Stimulated activated CD4-positive, alpha-beta T cell treated with anti-CD3 and anti-CD28 coated beads, TNF-alpha, amount 100 ng/mL, for 4 hours (primary cell): ENCODE measurements at places on chromosomes 1 and 21.

DNA sequence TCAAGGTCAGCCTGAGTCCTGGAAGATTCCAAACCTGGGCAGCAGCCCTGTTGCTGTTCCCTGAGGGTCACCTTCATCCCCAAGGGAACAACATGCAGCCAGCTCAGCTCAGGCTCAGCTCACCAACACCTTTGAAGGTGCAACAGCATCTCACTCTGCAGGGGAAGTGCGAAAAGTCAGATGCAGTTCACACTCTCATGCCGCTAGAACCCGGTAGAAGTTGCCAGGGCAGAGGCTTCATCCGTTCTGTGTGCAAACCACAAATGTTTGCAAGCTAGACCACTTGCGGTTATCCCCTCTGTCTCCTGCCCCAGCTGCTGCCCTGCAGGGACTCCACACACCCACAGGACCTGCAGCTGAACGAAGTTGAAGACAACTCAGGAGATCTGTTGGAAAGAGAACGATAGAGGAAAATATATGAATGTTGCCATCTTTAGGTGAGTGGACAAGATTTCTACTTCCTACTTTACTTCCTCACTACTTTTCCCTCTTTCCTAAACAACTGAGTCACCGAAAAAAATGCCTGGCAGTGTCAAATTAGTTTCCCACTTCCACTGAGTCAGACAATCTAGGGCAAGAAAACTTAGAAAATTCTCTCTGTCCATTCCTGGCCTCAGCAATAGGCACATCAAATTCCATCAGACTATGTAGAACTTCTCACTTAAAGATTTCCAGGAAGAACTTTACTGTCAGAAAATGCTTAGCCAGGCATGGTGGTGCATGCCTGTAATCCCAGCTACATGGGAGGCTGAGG, 1.8 kb upstream of the FCRL6 start:
- DNase-seq = no peak

DNA sequence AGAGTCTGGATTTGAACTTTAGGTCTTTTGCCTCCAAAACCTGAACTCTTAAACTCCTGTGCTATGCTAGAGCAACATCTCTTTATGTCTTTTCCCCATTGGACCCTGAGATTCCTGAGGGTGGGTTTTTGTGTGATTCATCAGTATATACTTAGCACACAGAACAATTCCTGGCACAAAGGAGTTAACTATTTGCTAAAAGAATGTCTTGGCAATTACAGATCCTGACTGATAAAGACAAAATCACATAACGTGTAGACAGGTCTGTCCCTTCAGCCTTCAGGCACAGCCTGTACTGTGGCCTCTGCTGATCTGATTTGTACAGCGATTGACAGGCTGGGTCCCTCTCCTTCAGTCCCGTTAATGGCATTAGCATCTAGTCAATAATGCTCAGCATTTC, 162.4 kb upstream of the BEND5 start:
- no peak for DNase-seq

DNA sequence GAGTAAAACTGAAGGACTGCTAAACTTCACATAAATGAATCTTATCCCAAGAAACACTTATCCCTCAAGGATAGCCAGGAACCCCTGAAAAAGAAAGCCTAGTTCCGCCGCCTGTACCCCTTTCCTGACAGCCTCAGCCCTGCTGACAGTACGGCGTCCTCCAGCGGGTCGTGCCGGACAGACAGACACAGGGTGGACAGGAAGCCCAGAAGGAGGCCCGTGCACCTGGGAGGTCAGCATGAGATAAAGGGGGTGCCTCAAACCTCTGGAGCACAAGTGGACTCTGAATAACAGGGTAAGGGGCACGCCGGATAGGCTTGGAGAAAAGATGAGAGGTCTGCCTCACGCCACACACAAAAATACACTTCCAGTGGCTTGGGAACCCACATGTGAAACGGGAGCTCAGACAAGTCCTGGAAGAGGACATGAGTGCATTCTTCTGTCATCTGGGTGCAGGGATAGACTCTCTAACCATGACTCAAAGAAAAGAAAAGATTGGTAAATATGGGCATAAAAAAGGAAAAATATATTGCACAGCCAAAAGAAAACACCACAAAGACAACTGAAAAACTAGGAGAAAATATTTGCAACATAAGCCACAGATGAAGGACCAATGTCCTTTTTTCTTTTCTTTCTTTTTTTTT, 17.3 kb upstream of the ADARB1 start:
- no peak for DNase-seq

GRCh38 chr1:38992412-38993111, 1.5 kb downstream of the AKIRIN1 start:
- no peak for DNase-seq

GRCh38 chr1:67372136-67372535, 58.1 kb downstream of the SERBP1 start:
- no peak for DNase-seq

- no peak for DNase-seq
Measured at GRCh38 chr1:9701665-9702064, 50.1 kb downstream of the PIK3CD start.

- DNase-seq = no peak
Measured at GRCh38 chr1:114512595-114513280, 1.7 kb upstream of the TRIM33 start.

DNA sequence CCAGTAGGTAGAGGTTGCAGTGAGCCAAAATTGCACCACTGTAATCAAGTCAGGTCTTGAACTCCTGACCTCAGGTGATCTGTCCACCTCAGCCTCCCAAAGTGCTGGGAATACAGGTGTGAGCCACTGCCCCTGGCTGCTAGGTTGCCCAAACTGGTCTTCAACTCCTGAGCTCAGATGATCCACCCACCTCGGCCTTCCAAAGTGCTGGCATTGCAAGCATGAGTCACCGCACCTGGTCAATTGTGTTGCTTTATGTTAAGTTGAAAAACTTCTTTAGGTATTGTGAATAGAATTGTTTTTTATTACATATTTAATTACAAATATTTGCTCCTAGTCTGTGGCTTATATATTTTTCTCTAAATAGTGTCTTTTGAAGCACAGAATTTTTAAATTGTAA, 80.5 kb downstream of the PRKAB2 start:
- no peak for DNase-seq

GRCh38 chr1:71080230-71080738, 551 bp downstream of the ZRANB2 start:
- no peak for DNase-seq

- DNase-seq = no peak
Measured at GRCh38 chr1:196733091-196733970, 41.3 kb upstream of the CFHR3 start.

- peak; percentile 8 for DNase-seq
Measured at GRCh38 chr1:55214212-55214933, 791 bp downstream of the USP24 start.

GRCh38 chr1:154628121-154628405, 20.1 kb upstream of the ADAR start:
- no peak for DNase-seq

- DNase-seq = no peak
Measured at GRCh38 chr1:154236855-154237254, 16.1 kb downstream of the UBAP2L start.

DNA sequence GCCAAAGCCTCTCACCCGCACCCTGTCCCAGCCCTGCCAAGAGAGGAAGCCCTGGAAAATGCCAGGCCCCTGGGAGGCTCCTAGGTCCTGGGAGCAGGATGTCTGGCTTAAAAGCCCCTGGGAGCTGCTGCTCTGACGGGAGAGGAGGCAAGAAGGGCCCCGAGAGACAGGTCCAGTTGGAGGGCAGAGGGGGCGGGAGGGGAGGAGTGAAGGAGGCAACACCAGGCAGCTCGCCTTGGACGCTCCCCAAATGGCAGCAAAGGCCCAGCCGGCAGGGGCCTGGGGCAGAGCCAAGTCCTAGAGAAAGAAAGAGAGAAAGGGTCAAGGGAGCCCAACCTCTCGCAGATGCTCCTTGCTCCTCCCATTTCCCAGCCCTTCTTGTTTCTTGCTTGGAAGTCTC, 6.8 kb downstream of the ETV3L start:
- DNase-seq = no peak

DNA sequence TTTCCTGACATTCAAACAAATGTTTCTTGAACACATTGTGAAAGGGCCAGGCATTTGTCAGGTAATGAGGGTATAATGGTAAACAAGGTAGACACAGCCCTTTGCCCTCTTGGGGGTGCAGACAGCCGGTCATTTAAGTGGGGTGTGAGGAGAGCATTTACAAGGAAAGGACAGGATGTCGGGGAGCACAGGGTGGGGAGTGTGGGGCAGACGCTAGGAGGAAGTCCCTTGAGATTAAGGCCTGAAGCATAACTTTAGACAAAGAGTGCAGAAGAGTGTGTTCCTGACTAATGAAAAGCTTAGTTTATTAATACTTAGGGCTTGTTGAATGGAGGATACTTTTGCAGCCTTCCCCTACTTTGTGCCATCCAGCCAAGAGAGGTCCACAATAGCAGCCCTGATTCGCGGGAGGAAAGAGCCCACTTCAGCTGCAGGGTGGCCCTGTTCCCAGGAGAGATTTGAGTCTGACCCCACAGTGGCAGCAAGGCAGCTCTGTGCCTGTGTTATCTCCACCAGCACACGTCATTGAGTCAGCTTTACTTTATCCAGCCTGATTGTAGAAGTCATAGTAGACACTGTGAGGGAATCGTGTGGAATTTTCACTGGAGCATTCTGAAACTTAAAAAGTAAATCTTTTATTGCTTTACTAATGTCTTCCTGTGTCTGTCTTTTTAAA, 35.1 kb downstream of the MPZL1 start:
- DNase-seq = no peak

DNA sequence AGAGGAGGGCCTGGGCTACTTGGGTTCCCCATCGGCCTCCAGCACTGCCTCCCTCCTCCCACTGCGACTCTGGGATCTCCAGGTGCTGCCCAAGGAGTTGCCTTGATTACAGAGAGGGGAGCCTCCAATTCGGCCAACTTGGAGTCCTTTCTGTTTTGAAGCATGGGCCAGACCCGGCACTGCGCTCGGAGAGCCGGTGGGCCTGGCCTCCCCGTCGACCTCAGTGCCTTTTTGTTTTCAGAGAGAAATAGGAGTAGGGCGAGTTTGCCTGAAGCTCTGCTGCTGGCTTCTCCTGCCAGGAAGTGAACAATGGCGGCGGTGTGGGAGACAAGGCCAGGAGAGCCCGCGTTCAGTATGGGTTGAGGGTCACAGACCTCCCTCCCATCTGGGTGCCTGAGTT, 24.4 kb downstream of the EIF2D start:
- no peak for DNase-seq

- no peak for DNase-seq
Measured at GRCh38 chr1:220271706-220272046, 577 bp downstream of the RAB3GAP2 start.

DNA sequence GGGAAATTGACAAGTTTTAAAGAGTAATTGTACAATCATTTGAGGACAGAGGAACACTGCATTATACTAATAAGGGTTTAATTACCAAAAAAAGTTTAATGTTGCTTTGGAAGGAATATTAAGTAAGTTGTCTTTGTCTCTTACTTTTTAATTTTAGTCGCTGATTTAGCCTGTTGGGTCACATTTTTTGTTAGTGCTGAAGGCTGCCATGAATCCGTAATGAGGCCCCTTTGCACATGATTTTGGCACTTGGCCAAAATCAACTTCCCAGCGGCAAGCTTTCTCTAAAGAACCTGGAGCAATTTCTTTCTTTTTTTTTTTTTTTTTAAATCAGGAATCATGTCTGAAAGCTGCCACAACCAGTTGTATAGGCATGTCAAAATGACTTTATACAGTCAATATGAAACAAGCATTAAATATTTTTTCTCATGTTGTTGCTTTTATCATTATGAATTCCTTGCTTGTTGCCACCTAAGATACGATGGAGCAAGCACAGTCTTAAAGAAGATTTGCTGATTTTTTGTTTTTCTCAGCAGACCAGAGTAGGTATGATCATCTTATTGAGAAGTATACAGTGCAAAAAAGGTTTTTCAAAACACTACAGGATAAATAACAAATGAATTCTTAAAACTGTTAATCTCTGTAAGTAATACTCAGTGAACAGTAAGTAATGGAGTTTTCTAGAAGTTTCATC, 690.4 kb downstream of the USP25 start:
- DNase-seq = no peak

- DNase-seq = no peak
Measured at GRCh38 chr1:104196136-104196535, 446.4 kb downstream of the AMY1C start.

- DNase-seq = no peak
Measured at GRCh38 chr1:61425040-61425439, 299.9 kb downstream of the TM2D1 start.

DNA sequence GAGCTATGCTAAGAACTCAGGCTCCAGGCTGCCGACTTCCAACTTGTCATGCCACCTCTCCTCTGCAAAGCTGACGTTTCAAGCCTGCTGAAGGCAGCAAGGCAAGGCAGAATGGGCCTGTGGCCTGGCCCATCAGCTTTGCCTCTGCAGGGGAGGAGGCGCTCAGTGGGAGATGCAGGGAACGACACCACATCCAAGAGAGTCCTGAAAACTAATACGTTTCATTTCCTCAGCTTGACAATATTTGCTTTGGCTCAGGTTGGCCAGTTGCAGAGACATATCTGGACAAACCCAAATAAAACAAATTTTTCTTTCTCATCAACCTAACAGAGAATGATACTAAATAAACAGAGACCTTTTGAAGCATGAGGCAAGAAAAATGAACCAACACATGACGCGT, 35.3 kb downstream of the BEND5 start:
- no peak for DNase-seq

DNA sequence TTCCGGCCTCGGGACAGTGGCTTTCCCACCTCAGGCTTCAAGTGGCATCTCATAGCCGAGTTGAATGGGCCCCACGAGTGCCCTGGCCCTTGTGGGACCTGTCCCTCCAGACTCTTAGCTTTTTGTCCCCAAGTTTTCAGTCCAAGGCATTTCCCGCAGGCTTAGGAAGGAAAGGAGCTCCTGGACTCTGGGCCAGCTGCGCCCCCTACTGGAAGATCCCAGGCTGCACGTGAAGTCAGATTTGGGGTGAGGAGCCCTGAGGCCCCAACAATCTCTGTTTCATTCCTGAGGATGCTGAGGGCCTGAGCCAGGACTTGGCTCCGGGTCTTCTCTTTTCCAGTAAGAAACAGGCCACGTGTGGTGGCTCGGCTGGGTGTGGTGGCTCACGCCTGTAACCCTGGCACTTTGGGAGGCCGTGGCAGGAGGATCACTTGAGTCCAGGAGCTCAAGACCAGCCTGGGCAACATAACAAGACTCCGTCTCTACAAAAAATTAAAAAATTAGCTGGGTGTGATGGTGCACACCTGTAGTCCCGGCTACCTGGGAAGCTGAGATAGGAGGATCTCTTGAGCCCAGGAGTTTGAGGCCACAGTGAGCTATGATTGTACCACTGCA, 67.4 kb downstream of the ARHGEF10L start:
- no peak for DNase-seq

- no peak for DNase-seq
Measured at GRCh38 chr1:41483001-41483850, 1.3 kb downstream of the EDN2 start.

DNA sequence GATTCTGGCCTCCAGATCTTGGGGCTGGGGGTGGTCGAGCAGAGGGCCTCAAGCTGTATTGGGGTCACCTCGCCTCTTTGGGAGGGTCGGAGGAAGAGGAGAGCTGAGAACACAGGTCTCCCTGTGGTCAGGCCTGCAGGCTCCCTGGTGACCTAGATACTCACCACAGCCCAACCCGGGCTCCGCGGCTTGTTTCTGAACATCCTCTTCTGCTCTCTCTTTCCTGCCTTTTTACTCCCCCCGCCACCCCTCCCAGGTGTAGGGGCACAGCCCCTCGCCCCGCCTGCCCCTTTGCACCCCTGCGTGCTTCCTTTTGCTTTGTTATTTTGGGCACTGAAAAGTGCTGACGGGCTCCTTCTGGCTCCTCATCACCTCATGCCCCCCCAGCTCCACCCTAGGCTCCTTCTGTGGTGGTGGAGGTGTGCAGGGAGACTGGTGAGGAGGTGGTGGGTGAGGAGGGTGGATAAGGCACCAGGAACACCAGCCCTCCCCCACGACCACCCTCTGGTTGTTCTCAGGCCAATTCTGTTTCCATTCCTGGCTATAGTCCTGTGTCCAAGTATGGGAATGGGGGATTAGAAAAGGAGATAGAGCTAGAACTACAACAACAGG, 10.6 kb upstream of the LINGO4 start:
- DNase-seq = no peak
